ENCODE measurements at places on chromosomes 12 and 14.

GRCh38 chr14:93619176-93619793, 169.0 kb downstream of the PRIMA1 start:
- peak; percentile 46 for DNase-seq

DNA sequence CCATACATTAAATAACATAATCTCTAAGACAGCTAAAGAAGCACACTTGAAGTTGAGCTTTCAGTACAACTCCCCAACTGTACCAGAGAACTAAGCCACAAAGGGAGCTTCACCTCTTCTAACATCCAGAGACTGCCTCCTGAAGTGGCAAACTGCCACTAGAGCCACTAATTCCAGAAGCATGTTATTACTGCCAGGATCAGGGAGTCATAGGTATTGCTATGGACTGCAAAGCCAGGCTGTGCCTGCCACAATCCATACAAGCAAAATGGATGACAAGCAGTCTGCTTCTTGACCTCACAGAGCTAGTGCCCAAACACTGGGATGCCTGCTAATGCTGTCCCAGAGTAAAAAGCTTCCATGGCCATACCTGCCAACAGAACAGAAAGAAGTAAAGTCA, 160.1 kb downstream of the STXBP6 start:
- no peak for DNase-seq

- DNase-seq: no peak
Observed at GRCh38 chr14:47273939-47274338, 401.5 kb downstream of the MDGA2 start.

DNA sequence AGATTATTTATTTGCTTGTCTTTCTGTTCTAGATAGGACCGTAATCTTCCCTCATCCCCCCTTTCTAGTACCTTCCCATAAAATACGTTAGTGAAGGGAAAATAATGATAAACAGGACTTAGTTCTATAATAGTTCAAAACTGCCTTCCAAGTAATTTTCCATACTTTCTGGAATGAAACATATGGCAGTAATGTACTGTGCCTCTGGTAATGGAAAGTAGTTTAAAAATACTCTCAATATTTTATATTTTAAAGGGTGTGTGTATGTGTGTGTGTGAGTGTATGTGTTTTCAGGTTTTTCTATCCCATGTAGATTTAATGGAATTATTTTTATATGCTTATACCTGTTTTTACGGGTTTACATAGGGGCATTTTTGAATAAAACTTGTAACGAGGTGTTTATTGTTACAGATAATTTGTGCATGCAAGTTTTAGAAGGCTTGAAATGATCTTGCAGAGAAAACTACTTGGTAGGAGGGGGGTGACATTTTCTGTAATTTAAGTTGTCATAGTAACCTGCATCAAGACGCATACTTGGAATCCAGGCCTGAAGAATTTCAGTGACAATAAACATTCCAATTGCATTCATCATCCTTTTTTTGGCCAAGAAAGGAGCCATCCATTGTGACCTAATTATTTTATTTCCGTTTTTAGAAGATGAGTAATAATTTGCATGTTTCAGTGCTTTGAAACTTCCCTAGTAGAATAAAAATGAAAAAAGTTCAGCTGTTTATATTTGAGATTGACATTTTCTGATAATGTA, 38.9 kb downstream of the RASSF8 start:
- DNase-seq: no peak

GRCh38 chr12:90323217-90323616, 614.6 kb upstream of the ATP2B1 start:
- DNase-seq: no peak

DNA sequence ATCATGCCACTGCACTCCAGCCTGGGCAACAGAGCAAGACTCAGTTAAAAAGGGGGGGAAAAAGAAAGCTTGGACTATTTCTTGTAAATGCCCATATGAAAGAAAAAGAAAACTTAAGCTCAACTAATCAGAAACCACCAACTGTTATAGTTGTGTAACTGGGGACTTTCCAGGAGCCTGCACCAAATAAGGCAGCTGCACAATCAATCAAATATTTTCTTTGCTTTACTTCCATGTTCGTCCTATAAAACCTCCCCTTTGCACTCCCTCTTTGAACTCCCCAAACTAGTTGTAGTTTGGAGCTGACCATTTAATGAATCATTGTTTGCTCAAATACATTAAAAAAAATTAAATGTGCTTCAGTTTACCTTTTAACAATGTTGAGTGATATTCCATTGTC, 54.9 kb downstream of the OTOGL start:
- no peak for DNase-seq

- no peak for DNase-seq
Observed at GRCh38 chr12:48030173-48030650, 25.9 kb upstream of the COL2A1 start.

DNA sequence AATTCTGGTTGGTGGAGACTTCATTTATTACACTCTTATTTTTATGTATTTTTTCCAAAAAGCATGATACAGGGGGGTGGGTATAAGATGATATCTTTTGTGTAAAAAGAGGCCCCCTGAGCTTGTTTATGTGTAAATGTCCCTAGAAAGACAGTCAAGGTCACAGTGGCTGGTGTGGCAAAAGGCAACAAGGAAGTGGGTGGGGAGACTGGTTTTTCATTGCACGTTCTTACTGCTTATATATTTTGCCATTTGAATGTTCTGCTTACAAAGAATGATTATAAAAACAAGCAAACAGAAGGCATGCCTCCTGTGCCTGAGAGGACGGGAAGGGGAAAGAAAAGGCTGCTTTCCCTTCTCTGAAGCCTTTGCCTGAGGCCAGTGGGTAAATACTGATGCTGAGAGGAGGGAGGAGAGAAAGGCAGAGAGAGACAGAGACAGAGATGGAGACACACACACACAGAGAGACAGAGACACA, 24.1 kb upstream of the ADIPOR2 start:
- DNase-seq: no peak

DNA sequence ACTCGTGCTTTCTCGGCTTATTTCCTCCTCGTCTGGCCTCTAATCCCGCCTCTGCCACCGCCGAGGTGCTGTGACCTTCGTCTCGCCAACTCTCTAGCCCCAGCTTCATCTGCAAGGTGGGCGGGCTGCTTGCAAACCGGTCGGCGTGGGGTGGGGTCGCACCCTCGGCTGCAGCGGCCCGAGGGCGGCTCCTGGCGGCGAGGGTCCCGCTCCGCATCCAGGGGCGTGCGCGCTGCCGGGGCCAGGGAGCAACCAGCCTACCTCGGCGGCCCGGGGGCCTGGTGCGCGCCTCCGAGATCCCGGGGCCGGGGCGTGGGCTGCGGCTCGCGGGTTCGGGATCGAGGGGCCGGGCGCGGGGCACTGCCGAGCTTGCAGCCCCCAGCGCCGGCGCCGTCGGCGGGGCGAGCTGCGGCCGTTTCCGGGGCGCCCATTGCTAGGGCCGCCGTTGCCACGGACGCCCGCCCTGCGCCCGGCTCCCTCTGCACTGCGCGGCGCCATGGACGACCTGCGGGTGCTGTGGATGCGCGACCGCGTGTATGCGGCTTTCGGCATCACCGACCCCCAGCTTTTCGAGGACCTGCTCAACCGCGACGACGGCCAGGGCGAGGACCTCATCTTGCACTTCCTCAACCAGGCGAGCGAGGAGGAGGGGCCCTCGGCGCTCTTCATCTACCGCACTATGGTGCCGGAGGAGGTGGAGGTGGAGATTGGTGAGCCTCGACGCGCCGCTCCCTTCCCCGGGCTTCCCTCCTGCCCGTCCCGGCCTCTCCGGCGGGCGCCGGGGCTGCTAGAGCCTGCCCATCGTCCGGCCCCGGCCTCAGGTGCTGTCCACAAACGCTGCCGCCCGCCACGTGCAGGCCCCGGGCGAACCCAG, at the start of gene DNAH10:
Gene DNAH10, plus strand, starts transcription at position 461 of the 874 bp plus-strand sequence. Its CDS starts 36 bp downstream, at position 497.
- peak; percentile 82 for DNase-seq

DNA sequence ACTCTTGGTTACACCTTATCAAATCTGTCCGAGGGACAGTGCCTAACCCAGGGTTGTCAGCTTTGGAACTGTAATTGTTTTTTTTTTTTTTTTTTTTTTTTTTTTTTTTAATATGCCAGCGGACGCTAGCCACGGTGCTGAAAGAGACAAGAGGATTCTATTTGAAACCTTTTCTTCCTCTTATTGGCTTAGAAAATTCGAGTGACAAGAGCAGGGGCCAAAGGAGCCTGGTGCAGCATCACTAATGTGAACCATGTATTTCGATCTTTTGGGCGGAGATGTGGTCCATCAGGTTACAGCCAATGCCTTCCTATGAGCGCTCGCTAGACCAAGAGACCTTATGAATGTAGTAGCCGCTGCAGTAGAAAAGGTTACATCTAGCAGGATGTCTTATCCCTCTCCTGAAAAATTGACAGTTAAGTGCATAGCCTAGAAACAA, 922 bp downstream of the PTPRR start:
- peak; percentile 17 for DNase-seq

GRCh38 chr14:27222671-27223070, 624.8 kb upstream of the NOVA1 start:
- no peak for DNase-seq

GRCh38 chr12:128079-128478, 61.5 kb downstream of the IQSEC3 start:
- DNase-seq: no peak

DNA sequence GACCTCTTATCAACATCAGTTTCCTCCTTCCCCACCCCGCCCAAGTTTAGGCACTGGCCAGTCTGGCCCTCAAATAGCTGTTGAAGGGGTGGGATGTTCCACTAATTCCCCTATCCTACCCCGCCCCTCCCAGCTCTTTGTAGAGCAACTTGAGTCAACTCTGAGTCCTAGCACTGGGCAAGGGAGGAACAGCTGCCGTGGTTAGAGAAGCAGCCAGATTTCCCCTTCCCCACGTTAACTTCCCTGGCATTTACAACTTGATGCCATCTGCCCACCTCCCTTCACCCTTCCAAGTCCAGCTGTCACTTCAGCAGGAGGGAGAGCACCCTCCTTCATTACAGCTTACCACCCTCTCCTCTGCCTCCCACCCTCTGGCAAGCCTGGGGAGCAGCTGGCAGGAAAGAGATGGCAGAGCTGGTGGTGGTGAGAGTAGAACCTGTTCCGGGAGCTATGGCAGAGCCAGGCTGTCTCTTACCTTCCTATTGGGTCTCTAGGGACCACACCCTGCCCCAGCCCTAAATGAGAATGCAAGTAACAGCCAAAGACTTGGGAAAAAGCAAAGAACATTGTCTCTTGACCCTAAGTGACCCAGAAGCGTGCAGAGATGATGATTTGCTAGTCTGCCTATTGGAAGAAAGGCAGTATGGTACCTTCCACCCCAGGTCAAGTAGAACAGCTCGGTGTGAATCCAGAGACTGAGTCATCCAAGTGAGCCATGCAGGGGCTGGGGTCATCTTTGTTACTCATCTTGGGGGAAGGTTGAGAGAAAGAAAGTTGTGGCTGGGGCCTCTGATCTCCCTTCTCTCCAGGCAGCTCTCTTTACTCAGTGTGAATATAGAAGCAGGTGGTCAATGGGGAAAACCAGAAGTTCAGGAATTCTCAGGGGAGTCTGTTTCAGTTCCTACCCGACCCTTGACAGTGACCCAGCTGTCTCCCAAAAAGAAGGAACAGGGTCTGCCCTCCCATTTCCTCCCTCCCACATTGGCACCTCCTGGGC, 1.5 kb downstream of the BLOC1S1 start:
- DNase-seq: no peak

- no peak for DNase-seq
Observed at GRCh38 chr14:61287196-61287595, 6.1 kb upstream of the TMEM30B start.

- DNase-seq: no peak
Observed at GRCh38 chr14:71424941-71425340, 507.3 kb upstream of the RGS6 start.

- no peak for DNase-seq
Observed at GRCh38 chr12:105358789-105359188, 28.3 kb downstream of the C12orf75 start.

GRCh38 chr14:20714593-20715250, 26.2 kb downstream of the ANG start:
- no peak for DNase-seq

GRCh38 chr14:53093206-53093605, 59.9 kb downstream of the DDHD1 start:
- DNase-seq: no peak

DNA sequence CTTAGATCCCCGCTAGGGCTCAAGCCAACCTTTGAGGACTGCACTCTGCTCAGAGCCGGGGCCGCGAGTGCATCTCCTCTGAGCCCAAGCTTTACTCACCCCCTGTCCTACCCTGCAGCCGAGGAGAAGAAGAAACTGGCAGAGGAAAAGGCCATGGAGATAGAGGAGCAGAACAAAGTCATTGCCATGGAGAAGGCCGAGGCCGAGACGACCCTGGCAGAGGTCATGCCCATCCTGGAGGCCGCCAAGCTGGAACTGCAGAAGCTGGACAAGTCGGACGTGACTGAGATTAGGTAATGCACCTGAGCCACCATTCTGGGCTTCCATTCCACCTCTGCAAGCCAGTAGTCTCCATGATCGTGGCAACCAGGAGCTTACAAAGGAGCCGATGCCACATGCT, 69.8 kb downstream of the CCDC92 start:
- no peak for DNase-seq

DNA sequence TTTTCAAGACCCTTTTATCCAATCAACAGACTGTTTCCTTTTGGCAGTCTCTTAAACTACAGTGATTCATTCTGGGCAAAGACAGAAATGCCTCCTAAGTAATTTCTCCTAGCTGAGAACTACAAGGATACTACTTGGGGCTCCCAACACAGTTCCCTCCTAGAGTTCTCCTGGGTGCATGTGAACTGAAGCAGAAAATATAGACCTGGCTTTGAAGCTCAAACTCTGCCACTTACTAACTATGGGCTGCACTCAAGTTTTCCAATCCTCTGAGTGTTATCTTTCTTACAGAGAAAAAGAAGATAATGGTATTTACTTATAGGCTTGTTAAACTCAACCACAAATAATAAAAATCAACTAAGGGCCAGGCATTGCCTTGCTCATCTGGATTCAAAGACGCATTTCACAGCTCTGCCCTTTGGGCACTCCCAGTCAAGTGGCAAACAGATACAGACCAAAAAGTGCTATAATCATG, 97.6 kb downstream of the EFCAB11 start:
- DNase-seq: no peak

GRCh38 chr12:74741112-74741511, 203.5 kb downstream of the ATXN7L3B start:
- DNase-seq: no peak

DNA sequence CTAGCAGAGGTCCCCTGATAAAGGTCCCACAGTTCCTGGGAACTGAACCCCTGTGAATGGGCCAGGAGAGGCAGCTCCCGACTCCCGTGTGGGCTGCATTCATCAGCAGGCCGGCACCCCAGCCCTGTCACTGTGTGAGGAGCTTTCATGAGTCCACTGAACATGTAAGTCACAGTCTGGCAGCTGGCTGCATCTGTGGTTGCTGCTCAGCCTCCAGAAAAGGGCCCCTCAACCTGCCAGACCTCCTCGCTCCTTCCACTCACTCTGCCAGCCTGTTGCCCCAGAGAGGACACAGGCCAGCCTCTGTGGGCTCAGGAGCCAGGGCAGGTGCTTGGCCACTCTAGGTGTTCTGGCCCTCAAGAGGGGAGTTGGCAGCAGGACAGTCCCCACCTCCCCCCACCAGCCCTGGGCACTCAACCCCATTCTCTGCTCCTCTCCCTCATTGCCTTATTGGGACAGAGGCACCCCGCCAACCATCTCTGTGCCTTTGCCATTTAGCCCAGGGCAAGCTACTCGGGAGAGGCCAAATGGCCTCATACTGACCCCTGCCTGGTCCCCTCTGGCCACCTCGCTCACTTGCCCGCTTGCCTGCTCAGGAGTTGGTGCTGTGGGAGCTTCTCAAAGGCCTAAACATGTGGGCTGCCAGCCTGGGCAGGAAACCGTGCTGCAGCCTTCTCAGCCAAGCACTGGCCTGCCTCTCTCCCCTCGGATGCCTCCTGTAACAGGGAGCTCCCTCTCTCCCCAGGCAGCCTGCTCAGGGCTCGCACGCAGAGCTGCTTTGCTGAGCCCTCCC, 1.9 kb downstream of the RTL1 start:
- DNase-seq: no peak

- no peak for DNase-seq
Observed at GRCh38 chr12:10873378-10873777, 10.7 kb downstream of the PRH1 start.

All from endothelial cell (in vitro differentiated cells).